Right renal cortex interstitium (tissue), 3 donors: ENCODE measurements at places on chromosomes 5 and 9.
A peak's percentile ranks its signal among the peaks of the same experiment; 100 is the strongest.

- DNase-seq: no peak
Observed at GRCh38 chr5:158100373-158100888, 241.5 kb upstream of the CLINT1 start.

- no peak for DNase-seq
Observed at GRCh38 chr5:3394891-3395599, 200.6 kb upstream of the IRX1 start.

- no peak for DNase-seq
Observed at GRCh38 chr5:134590992-134591659, 41.5 kb downstream of the SAR1B start.

GRCh38 chr5:142974409-142974808, 204.2 kb downstream of the ARHGAP26 start:
- DNase-seq: no peak

- no peak for DNase-seq
Observed at GRCh38 chr9:114513055-114513958, 8.0 kb upstream of the WHRN start.

GRCh38 chr5:153985498-153985897, 53.2 kb downstream of the FAM114A2 start:
- no peak for DNase-seq

DNA sequence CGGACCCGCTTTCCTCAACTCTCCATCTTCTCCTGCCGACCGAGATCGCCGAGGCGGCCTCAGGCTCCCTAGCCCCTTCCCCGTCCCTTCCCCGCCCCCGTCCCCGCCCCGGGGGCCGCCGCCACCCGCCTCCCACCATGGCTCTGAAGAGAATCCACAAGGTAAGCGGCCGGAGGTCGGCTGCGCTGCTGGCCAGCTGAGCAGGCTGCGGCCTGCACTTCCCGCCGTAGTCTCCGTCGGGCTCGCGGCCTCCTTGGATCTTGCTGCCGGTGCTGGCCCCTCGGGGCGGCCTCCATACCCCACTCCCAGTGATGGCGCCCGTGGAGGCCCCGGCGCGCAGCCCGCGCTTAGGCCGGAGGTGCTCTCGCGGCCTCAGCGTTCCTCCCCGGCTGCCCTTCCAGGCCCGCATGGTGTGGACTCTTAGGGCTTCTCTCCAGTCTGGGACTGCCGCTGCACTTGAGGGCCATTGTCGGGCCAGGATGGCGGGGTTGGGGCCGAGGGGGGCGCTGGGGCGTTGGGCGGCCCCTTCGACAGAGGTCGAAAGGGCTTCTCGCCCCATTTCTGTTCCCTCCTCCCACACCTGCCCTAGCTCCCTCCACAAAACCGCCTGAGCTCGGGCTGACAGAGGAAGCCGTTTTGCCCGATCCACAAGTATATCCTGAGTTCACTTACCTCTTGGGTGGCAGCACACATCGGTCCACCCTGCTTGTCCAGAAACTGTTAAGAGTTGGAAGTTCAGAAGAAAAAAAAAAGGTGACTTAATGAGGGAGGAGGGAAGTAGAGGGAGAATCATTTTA, 714 bp downstream of the UBE2D2 start:
- peak; percentile 52 for DNase-seq

DNA sequence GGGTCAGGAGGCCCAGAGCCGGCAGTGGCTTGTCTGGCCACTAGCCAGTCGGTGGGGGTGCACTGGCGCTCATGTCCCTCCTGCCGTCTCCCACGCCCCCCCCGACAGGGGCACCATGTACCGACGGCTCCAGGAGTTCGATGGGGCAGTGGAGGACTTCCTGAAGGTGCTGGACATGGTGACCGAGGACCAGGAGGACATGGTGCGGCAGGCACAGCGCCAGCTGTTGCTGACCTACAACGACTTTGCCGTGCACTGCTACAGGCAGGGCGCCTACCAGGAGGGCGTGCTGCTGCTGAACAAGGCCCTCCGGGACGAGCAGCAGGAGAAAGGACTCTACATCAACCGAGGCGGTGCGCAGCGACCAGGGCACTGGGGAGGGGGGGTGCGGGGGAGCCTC, 8.1 kb downstream of the TTC16 start:
- no peak for DNase-seq

GRCh38 chr9:110808599-110808980, 140.0 kb downstream of the MUSK start:
- DNase-seq: no peak
